Trophoblast cell (in vitro differentiated cells and primary cell): ENCODE measurements at places on chromosomes 1 and 21.

- DNase-seq = no peak
These were observed 838 bp upstream of the DISP1 start for GRCh38 chr1:222813866-222814535.

DNA sequence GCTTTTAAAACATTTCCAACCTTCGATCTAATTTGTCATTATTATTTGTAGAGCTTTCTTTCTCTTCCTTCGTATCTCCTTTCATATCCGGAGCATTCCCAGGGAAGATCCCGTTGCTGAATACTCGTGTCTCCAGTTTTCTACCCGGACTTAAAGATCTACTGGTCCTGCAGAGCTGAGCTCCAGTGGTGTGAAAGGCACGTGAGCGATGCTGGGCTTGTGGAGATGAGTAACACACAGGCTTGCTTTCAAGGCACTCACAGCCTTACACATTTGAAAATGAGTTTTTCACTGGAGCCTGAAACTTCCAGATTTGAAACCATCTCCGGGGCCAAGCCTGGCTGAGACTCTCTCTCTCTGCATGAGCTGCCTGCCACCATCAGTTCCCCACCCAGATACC, 428.3 kb downstream of the KIF26B start:
- DNase-seq = peak; percentile 61

DNA sequence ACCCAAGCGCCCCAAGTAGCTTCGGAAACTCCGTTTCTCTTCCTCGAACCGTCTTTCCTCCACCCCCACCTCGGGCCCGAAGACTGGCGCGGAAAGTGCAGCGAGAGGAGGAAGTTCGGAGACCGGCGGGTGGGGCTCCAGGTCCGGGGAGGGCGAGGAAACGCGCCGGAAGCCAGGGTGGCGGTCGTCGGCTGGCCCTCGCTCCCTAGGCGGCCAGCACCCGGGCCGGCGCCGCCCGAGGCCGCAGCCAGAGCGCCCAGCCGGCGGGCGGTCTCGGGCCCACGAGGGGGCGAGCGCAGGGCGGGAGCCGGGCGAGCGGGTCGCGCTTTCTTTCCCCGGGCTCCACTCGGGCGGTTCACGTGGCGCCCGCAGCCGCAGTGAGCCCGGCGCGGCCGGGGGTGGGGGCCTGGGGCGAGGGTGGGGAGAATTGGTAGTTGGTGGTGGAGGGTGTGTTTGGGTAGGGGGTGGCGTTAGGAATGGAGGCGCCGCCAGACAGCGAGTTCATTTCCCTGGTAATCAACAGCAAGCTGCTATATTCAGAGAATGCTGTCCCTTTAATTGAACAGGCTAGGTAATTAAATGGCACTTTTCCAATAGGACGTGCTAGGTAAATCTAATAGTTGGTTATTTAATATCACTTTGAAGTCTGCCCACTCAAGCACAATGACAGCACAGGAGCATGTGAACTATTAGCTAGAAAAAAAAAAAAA, 6.7 kb downstream of the LMO4 start:
- DNase-seq = peak; percentile 81

GRCh38 chr1:246579818-246580217, 13.6 kb downstream of the CNST start:
- no peak for DNase-seq

DNA sequence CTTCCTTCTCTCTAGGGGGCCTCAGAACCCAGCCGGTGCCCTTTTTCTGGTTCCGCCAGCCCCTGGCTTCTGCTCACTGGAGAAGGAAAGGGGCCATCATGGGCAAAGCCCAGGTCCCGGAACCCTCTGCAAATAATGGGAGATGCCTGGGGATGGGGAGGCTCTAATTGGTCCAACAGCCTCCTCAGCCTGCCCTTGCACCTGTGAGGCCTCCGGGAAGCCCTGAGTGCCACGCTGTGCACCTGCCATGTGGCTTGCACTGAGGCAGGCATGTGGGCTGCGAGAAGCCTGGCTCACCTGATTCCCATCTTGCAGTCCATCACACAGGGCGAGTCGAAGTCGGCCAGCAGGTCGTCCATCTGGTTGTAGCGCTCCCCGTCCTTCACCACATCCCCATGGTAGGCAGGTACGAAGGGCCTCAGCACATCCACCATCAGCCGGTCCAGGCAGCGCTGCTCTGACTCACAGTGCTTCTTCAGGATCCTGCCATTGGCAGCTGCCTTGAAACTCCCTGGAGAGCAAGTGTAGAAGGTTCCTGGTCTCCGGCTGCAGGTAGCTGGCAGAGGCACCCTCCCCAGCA, 92.1 kb downstream of the ITPKB start:
- DNase-seq = no peak

- DNase-seq = no peak
These were observed 99.1 kb upstream of the CTTNBP2NL start for GRCh38 chr1:112296908-112297307.

DNA sequence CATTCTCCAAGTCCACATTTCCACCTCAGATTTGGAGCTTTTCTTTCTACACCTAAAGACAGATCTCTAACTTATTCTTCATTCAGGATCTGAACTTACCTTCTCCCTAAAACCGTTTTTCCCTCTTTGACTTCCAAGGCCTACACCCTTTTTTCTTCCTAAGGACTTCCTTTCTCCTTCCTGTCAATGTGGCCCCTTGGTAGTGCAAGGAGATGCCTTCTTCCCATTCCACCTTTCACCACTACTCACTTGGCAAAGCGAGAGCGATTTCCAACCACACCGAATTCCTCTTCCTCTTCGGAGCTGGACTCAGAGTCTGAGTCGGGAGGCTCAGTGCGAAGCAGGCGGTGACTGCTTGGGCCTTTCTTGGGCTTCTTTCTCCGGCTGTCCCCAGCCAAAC, 1.3 kb downstream of the EFCAB14 start:
- no peak for DNase-seq

DNA sequence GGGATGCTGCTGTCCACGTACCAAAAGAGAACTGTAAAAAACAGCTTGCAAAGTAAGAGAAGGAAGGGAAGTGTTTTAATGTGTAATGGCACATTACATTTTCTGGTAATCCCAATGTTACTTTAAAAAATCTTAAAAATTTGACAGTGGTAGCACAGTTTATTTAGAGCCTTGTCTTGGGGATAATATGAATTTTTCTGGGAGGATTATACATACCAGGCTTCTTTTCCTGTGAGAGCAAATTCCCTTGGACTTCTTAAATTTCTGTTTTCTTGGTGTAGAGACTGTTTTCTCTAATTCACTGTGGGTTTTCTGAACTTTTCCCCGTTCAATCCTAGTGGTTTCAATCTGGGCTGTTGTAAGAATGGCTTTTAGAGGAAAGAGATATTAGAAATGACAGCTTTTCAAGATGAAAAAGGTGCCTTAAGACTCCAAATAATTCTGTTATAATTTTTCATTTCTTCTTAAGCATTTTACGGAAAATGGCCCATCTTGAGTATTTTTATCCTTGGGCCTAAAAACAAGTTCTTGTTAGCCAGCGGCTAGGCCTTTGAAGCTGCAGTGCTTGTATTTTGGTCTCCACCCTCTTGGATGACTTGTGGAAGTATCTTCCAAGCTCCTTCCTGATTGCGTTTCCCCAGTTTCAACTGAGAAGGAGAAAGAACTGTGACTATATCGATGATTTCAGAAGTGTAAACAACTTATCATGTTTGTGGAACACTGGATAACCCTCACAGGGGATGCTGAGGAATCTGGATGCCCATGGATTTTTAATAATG, 70.0 kb downstream of the LEPR start:
- DNase-seq = no peak

- DNase-seq = no peak
These were observed 23.1 kb upstream of the SMAP2 start for GRCh38 chr1:40350391-40350790.

DNA sequence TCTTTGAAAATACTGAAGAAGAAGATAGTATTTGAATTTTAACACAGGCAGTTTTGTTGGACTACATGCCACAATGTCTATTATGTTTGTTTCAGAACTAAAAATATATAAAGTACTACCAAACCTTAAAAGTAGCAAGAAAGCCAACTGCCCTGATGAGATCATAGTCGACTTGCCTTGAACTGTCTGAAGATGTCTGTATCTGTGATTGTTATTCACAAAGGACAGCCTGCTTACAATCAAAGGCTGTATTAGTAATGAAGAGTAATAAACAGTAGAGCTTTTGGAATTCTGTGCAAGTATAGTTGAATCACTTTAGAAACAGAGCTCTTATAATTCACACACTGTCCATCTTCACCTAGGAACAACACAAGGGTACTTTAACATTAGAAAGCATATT, 228.3 kb downstream of the NCAM2 start:
- DNase-seq = no peak

DNA sequence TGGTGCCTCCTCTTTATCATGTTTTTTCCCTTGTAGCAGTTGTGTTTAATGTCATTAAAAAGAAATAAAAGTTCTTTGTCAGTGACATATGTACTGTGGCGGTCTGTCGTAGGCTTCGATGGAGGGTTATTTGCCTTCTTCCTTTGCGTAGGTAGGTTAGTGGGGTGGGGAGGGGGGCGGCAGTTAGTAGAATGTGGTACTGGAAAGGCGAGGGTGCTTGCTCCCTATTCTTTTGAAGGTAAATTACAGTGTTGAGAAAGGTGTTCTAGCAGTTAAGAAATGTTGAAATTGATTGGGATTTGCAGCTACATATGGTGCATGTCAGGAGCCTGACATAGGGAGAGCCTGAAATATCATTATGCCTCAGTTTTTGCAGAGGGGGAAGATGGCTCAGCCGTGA, 11.9 kb downstream of the FNDC5 start:
- no peak for DNase-seq

DNA sequence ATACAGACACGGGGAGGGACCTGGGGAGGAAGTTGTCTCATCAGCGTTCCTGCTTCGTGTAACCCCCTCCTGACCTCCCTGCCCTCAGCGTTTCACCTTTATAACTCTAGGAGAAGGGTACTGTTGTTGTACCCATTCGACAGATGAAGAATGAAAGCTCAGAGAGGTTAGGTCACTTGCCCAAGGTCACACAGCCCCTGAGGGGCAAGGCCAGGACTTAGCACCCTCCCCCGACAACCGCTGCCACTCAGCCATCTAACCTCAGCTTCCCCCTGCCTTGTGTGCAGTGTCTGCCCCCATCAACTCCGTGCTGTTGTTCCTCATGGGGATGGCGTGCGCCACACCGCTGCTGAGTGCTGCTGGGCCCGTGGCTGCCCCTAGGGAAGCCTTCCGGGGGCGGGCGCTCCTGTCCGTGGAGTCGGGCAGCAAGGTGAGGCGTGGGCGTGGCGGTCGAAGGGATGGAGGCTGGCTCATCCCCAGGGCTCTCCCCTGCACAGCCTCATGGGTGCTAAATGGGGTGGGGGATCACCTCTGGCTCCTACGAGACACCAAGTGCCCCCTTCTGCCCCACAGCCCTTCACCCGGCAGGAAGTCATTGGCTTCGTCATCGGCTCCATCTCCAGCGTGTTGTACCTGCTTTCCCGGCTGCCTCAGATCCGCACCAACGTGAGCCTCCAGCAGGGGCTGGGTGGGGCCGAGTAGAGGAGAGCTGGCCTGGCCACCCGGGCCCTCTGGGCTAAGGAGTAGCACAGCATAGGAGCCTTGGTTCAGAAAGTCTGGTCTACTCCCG, 14.0 kb downstream of the SLC66A1 start:
- no peak for DNase-seq

- no peak for DNase-seq
These were observed 7.2 kb downstream of the AMPD2 start for GRCh38 chr1:109626682-109627408.

GRCh38 chr1:21100481-21100921, 76.2 kb downstream of the EIF4G3 start:
- DNase-seq = peak; percentile 48

- no peak for DNase-seq
These were observed 106.0 kb downstream of the NOS1AP start for GRCh38 chr1:162175379-162176081.

- no peak for DNase-seq
These were observed 1.2 kb upstream of the IFI44L start for GRCh38 chr1:78619032-78619431.

DNA sequence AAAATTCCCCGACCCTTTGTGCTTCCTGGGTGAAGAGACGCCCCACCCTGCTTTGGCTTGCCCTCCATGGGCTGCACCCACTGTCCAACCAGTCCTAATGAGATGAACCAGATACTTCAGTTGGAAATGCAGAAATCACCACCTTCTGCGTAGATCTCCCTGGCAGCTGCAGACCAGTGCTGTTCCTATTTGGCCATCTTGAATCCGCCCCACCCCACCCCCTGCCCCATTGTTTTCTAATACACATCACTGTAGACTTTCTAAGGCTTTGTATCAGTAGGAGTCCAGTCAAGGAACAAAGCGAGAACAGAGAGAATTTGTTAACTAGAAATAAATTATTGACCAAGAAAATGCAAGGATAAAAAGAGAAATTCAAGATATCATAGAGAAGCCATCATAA, 178.2 kb downstream of the KCNK2 start:
- no peak for DNase-seq

DNA sequence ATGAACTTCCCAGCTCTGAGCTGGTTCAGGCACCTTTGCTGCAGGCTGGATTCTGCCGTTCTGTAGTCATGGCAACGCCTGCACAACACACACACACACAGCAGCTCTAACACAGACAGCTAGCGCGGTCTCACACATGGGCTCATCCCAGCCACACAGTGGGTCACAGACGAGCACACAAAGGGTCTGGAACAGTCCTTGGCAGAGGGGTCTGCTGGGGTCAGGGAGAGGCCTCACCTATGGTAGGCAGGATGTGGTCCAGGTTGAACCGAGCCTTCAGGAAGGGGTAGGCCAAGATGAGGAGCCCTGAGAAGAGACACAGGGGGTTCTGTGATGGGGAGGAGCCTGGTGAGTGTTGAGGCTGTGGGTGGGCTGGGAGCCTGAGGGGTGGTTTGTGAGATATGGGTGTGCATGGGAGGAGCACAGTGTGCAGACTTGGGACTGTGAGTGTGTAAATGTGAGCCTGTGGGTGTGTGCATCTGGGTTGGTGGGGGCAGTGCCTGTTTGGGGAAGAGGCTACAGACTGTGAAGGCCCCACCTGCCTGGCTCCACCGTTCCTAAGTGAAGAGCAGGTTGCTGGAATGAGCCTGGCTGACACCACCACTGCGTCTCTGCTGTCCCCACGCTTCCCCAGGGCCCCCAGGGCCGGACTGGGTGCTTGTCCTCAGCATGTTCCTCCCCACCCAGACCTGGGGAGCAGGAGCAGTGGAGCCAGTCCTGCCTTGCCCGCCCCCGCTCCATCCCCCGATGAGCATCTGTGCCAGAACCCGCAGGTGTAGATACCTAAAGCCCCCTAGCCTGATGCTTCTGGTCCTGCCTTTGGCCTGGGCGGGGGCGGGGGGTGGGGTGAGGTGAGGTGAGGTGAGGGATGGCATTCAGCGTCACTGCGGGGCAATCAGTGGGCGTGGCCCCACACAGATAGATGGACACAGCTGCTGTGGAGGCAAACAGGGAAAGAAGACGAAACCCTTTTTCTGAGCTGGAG, 1.5 kb downstream of the KNCN start:
- peak; percentile 76 for DNase-seq
